ENCODE measurements at places on chromosomes 2 and 18.

DNA sequence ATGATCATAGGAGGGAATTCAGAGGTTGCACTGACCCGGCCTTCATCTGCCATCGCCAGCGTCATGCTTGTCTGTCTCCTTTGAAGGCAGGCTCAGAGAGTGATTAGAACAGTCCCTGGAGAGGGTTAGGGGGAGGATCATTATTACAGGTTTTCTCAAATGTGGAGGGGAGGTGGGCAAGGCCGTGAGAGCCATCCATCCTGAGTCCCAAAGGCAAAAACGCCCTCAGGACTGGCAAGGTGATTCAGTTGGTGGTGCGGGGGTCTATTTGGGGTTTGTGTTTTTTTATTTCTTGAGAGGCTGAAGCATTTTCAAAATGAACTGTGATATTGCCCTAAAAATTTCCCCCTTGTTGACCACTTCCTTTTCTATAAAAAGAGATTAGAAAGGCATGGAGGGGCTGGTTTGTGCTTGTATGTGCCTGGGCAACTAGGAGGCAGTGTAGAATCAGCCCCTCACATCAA is 39.3 kb upstream of the GYPC start:
- DNase-seq = no peak

DNA sequence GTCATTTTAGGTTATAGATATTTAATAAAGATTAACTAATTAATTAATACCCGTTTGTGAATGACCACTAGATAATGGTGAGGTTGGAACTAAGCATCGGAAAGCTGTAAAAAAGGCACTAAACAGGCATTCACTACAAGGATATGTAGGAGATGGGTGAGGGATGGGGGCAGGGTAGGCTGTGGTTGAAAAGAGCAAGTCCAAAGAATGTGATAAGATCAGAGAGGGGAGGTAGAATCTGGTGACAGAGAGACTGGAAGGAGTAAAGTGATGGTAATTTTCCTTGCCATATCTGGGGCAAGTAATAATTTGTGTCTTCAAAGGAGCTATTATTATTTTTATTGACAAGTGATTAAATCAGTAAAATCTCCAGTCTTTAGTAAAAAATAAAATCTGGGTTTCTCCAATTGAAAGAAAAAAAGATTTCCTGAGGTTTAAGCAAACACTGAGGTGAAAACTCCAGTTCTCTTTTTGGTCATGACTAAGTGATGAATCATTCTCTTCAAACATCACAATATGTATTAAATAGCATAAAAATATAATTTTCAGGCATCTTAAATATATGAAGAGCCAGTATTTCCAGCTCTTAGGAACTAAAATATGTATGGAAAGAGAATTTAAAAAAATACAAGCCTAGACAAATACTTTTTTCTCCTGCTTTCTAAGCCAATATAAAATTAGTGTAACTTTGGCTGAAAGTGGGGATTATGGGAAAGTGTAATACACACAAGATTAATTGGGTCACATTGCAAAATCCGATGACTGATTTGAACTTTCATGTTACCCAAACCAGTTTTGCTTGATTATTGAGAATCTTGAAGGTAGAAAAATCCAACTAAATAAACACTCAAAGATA is 259.1 kb upstream of the RBMS1 start:
- no peak for DNase-seq

DNA sequence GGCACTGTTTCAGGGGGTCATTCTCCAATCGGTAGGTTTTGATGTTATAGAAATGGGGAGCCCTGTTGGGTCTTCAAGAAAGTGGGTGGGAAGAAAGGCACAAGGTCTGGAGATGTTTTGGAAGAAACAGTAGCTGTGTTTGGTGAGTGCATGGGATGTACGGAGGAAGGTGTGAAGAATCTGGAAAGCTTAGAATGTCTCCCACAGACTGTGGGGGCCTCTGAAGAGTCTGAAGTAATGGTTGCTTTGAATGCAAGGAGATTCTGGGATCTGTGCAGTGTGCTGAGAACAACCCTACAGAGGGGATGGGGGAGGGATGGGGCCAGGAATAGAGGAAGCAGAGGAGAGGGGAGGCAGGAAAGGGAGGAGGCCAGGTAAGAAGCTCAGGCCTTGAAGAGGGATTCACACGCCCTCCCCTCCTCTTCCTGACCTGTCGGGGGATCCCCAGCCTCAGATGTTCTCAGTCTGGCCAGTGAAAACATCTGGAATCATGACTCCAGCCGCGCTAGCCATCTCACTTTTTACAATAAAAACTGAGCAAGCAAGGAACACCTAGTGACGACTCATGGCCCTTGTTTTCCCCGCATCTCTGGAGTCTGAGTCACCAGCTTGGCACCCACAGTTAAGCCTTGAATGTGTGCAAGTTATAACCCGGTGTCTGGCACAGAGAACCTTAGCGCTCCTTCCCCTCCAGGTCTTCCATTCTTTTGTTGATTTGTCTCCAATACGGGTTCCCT is 74.2 kb downstream of the SH3BP4 start:
- no peak for DNase-seq

DNA sequence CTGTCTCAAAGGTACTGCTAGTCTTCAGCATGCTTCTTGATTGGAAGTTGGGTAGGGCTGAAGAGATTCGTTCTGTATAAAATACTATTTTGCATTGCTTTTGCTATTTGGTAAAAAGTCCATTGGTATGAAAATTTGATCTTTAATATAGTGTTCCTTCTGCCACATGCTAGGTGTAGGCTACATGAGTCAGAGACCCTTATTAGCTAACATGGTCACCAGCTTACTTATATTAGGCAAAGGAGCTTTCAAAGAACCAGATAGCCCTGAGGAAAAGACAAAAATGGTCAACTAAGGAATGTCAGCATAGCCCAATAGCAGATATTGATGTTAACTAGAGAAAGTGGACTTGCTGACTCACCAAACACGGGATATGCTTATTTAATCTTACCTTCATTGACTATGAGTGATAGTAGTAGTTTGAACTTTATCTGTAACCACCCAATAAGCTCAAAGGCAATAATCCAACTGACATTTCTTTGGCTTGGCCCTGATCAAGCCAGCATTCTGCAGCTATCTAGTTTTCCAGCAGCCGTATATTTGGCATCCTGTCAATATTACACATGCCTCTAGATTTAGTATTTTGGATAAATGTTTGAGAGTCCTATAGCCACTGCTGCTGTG is 110.0 kb downstream of the TPGS2 start:
- no peak for DNase-seq

DNA sequence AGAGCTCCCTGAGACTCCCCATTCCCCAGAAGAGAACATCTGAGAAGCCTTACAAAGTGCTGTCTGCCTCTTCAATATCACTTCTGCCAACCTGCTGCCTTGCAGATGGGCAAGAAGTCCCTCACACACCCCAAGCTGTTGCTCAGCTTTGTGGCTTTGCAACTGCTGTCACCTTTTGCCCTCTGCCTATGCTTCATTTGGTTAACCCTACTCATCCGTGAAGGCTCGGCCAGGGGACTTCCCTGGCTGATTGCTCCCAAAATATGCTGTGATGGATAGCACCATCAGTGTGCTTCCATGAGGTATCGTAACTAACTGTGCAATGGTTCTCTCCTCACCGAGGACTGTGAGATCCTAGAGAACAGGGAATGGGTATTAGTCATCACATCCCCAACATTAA is 88.9 kb upstream of the CYP1B1 start:
- DNase-seq = no peak

GRCh38 chr2:97708608-97709007 is 4.8 kb upstream of the ZAP70 start:
- no peak for DNase-seq

DNA sequence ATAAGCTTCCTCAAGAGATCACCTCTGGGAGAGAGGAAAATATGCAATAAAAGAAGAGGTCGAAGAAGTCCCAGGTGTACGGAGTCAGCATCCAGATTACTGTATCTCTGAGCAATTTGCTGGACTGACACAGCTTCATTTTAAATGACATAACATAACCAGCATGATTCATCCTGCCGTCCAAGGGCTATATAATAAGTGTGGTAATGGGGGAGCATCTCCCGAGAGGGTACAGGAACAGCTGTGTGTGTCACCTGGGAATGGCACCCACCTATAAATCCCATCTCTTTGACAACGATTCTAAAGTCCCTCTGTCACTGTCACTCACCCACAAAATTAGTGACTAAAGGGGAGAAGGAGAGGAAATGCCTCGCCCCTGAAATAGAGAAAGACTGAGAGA is 19.3 kb upstream of the FZD7 start:
- no peak for DNase-seq

- DNase-seq = no peak
Observed at GRCh38 chr2:141201016-141201565, 929.7 kb downstream of the LRP1B start.

- DNase-seq = no peak
Observed at GRCh38 chr2:99689145-99689742, 199.4 kb upstream of the REV1 start.

DNA sequence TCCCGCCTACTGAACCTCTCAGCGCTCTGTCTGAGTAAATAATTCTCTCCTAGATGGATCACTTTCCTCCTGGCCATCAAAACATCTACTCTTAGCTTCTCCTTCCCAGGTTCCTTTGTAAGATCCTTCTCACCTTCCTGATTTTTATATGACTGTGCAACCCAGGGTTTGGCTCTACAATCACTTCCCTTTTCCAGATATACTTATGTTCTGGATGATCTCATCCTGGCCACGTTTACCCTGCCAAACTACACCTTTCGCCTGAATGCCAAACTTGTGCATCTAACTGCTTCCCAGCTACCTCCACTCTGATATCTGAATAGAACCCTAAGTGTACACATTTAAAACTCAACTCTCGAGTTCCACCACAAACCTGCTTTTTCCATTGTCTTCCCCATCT is 290.5 kb upstream of the REV1 start:
- DNase-seq = no peak

- DNase-seq = no peak
Observed at GRCh38 chr2:43491065-43491639, 104.7 kb downstream of the THADA start.

- peak; percentile 50 for DNase-seq
Observed at GRCh38 chr2:199457147-199458008, at the start of gene SATB2. TSS of gene SATB2 (minus strand) at chr2:199457939. CDS start at chr2:199456037, 1,902 bp downstream.

DNA sequence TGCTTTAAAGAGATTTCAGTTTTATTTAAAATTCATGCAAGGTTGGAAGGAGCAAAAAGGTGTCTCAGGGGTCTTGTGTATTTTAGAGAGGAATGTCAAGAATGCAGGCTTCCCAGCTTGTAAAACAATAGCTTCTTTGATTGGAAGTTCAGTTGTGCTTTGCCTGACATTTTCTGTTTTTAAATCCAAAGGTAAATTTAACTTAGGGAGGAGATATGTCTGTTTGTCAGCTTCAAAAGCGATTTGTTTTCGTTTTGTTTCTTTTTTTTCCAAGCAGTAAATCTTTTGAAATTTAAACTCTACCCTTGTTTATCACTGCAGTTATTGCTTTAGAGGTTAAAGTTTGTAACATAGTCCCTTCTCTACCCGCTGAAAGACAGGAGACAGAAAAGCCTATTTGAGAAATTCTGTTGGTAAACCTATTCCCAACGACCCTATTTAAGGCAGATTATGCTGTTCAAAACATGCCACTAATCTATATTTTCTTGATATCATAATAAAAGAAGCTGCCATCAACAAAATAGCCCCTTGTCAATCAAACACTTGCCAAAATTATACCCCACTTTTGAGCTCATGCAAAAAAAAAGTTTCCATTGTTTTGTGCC is 639.6 kb downstream of the IRS1 start:
- DNase-seq = peak; percentile 44

DNA sequence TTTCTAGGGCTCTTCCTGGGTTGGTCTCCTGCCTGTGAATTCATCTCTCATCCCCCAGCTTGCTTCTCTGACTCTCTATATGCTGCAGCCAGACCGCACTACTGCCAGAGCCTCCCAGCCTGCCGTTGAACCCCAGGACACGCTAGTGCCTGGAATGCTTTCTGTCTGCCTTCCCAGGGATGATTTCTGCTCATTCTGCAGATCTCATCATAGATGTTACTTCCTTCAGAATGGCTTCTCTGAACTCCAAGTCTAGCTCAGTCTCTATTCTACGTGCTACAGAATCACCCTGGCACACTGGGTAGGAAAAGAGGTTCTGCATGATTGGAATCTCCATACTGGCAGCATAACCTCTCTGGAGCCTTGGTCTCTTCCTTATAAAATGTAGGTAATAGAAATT is 94.8 kb upstream of the RAB12 start:
- no peak for DNase-seq

DNA sequence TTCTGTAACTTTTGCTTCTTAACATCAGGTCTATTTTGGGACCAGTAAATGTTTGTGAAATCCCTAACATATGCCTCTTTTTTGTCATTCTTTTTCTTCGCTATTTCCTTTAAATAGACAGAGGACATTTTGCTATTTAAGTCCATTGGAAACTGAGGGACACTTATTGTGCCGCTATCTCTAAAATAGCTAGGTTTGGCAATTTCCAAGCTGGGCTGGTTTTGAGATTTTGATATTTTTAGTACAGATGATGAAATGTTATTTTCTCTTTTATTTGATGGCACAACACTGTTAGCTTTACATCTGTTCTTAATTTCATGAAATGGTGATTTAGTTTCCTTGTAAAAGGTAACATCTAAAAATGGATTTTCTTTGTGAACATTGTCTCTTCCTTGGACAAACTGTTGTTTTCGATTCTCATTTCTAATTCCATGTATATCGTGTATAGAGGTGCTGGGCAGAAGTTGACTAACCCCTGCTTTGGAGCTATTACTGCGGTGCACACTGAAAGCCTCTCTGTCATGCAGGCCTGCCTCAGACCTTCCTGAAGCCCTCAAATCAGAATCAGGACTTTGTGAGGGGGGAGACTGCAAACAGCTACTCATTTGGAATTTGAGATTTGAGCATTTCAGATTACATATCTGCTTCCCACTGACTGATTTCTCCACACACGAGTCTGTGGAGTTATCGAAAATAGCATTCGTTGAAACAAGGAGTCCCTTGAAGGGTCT is 594 bp downstream of the RAD51AP2 start:
- DNase-seq = no peak

GRCh38 chr2:99238599-99238998 is 16.9 kb downstream of the LYG2 start:
- no peak for DNase-seq

DNA sequence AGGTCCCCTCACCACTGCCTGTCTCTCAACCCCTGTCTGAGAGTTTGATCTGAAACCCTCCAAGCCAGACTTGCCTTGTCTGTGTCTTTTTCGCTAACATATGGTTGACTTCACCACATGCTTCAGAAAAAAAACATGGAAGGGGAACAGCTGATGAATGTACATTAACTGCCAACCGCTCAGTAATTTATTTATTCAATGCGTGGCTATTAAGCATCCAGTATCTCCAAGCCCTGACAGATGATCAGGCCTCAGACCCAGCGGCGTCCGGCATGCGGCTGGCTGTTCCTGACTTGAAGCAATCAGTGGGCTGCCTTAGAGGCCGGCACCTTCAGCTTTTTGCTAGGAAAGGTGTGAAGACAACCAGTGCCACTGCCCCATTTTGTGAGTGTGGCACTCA is 62.3 kb downstream of the NGEF start:
- DNase-seq = no peak

Measured in HuH-7 (cell line).